ENCODE measurements at places on chromosomes 12 and 14. TPM values are rescaled to one million over a fixed set of nuclear protein-coding genes. Genes with fewer than 3 reads are reported as not detected.

The ACRBP gene
- 0.24 TPM for total RNA-seq

The HOXC12 gene
- total RNA-seq = not detected

The FRS2 gene
- total RNA-seq = 10.3 TPM

The NTN4 gene
- total RNA-seq = 54.5 TPM

The TCL1A gene
- total RNA-seq = not detected

The APOLD1 gene
- total RNA-seq = 0.38 TPM

The ASB2 gene
- total RNA-seq = 3.5 TPM

The KCNH3 gene
- 2.8 TPM for total RNA-seq

The TAS2R43 gene
- not detected for total RNA-seq

The DDX24 gene
- 181 TPM for total RNA-seq
